ENCODE measurements at places on chromosomes 5 and 9. TPM values are rescaled to one million over a fixed set of nuclear protein-coding genes. Genes with fewer than 3 reads are reported as not detected.

DNA sequence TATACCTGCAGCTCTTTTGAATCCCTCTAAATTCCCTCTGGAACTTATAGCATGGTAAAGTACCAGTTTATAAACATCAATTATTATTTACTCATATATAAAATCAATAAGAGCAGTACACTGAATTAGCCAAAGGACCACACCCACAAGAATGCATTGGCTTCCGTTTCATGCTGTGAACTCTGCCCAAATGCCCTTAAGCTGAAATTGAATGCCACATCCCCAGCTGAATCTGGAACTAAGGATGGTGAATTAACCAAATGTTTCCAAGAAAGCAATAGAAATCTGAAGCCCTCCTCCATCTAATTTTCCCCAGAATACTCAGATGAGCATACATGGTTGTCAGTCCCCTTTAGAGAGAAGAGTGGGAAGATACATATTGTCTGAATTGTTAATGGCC, 436.4 kb upstream of the FTMT start:
- H3K36me3 ChIP-seq = no peaks in the 10 kb centered on the region
- H3K27me3 ChIP-seq = no peaks in the 10 kb centered on the region
- DNase-seq = no peak

DNA sequence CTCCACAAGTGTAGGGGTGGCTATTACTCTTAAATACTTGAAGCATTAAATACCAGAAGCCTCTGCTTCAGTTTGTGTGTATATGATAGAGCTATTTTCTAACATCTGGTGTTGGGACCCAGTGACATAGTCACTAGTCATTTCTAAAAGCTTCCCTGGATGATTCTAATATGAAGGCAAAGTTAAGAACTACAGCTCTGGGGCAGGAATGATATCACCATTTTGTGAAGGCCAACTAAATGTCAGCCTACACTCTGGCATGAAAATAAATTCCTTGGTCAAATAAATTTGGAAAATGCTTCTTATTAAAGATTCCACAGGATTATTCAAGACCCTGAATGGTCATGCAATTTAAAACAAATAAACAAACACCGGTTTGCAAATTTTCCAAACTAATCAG, 197.7 kb downstream of the PLK2 start:
- no peaks in the 10 kb centered on the region for H3K36me3 ChIP-seq
- H3K27ac ChIP-seq = no peak overlapping the region
- DNase-seq = no peak
- no peaks in the 10 kb centered on the region for H3K4me1 ChIP-seq

DNA sequence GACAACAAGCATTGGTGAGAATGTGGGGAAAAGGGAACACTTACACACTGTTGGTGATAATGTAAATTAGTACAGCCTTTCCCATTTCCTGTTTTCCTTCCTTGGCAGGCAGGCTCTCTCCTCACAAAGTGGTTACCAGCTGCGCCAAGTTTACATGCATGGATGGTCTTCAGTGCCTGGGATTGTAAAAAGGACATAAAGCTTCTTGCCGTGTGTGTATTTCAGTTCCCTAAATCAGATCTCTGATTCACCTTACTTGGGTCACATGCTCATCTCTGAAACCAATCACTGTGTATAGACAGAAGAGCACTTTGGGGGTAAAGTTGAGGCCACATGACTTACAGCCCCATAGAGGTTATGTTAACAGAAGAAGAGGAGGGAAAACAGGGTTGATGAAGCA, 92.8 kb downstream of the CAVIN4 start:
- no peak overlapping the region for H3K4me3 ChIP-seq
- no peak overlapping the region for H3K27ac ChIP-seq
- no peaks in the 10 kb centered on the region for H3K4me1 ChIP-seq
- H3K36me3 ChIP-seq = no peaks in the 10 kb centered on the region
- no peaks in the 10 kb centered on the region for H3K27me3 ChIP-seq

DNA sequence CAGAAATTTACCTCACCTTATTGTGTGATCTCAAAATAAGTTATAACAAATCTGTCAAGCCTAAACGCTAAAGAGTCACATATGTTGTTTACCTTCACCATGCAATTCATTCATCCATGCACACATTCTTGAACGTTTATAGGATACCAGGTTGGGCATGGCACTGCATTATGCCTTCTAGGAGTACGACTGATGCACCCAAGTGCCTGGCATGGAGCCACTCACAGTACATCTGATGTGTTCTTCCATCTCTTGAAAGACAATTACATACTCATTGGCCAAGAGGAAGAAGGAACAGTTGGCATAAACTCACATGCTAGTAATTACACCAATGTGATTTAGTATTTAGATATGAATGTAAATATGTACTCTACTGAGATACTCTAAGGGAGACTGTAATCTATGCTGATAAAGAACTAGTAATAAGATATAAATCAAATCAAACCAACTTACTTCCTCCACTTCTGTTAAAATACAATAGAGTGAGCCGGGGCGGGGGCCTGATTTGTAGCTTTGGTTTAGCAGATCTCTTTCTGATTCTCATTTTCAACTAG, 90.7 kb downstream of the LPAR1 start:
- no peak for DNase-seq
- no peak overlapping the region for H3K27ac ChIP-seq
- H3K4me1 ChIP-seq = peaks cover 10% of the 10 kb centered on the region
- H3K4me3 ChIP-seq = no peak overlapping the region

- H3K36me3 ChIP-seq = no peaks in the 10 kb centered on the region
- H3K4me1 ChIP-seq = peaks cover 9% of the 10 kb centered on the region
- no peak for DNase-seq
- no peaks in the 10 kb centered on the region for H3K27me3 ChIP-seq
Observed at GRCh38 chr5:115549154-115549553, 4.6 kb upstream of the FEM1C start.

DNA sequence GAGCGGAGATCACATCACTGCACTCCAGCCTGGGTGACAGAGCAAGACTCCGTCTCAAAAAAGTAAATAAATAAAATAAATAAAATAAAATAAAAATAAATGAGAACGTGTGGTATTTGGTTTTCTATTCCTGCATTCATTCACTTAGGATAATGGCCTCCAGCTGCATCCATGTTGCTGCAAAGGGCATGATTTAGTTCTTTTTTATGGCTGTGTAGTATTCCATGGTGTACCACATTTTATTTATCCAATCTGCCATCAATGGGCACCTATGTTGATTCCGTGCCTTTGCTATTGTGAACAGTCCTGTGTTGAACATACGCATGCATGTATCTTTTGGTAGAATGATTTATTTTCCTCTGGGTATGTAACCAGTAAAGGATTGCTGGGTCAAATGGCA, 8.8 kb upstream of the RASGEF1C start:
- no peaks in the 10 kb centered on the region for H3K4me1 ChIP-seq
- H3K4me3 ChIP-seq = no peak overlapping the region
- no peak for DNase-seq
- no peaks in the 10 kb centered on the region for H3K27me3 ChIP-seq
- no peaks in the 10 kb centered on the region for H3K36me3 ChIP-seq

DNA sequence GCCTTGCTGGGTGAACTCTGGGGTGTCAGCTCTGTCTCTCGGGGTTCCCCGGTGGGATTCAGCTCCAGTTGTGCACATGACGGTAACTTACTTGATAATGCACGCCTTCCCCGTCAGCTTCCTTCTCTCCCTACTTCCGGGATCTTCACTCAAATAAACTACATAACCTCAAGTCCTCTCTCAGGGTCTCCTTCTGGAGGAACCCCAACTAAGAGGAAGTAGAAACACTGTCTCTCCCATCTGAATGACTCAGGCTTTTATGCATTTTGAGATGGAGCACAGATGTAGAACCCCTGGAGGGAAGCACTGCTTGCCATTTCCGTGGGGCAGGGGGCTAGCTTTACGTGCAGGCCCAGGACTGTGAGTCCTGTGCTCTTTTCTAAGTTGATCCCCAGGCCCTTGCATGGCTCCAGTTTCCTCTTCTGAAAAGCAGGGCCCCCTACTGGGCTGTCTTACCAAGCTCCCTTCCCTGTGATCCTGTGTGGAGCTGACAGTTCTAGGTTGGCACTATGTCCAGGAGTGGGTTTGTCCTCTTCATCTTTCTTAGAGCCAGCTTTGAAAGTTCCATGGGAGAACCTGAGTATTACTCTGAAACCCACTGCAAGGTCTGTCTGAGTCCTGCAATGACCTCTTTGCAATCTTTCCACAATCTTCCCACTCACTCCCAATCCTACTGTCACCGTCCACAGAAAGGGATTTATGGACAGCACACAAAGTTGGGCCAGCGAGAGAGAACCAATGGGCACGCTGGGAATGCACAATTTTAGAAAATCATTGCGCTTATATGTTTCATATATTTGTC, 17.7 kb downstream of the S1PR3 start:
- no peaks in the 10 kb centered on the region for H3K27me3 ChIP-seq
- H3K36me3 ChIP-seq = no peaks in the 10 kb centered on the region
- no peak overlapping the region for H3K4me3 ChIP-seq

GRCh38 chr5:151125421-151125820, 32.2 kb downstream of the ANXA6 start:
- no peaks in the 10 kb centered on the region for H3K27me3 ChIP-seq
- no peaks in the 10 kb centered on the region for H3K4me1 ChIP-seq
- no peak overlapping the region for H3K4me3 ChIP-seq
- no peaks in the 10 kb centered on the region for H3K36me3 ChIP-seq

DNA sequence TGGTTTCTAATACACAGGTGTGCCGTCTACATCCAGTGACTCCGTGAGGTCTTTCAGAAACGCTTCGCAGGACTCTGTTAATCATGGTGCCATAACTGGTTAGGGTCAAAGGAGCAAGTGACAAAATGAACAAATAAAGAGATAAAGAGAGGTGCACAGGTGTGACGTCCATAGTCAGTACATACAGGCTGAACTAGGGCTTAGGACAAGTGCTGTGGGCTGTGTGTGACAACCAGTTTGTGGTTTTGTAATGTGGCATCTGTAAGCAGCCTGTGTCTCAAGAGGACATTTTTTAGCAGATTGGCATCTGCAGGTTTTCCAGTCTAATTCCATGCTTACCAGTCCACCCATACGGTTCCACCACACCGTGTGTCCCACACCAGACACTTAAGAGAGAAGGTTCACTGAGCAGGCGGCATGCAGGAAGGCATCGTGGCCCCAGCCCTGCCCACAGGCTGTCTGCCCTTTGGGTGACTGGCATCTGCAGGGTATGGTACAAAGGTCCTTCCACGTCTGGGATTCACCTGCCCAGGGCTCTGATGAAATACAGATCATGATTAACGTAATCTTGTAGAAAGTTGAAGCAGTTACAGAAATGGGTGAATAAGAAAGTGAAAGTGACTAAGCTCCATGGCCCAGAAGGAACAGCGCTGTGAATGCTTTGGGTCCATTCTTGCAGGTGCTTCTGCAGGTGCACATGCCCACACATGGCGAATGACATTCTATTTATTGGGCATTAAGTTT, 26.9 kb downstream of the SRD5A1 start:
- H3K4me3 ChIP-seq = no peak overlapping the region
- H3K27me3 ChIP-seq = no peaks in the 10 kb centered on the region
- peak; percentile 30 for DNase-seq
- H3K4me1 ChIP-seq = no peaks in the 10 kb centered on the region

The NEURL1B gene
- 168 TPM for total RNA-seq

The CTSV gene
- total RNA-seq = 6.3 TPM

The NEUROG1 gene
- total RNA-seq = not detected

The LIX1 gene
- total RNA-seq = 0.16 TPM

The ARL15 gene
- 42.2 TPM for total RNA-seq

The F12 gene
- 20.1 TPM for total RNA-seq

The OR13C3 gene
- total RNA-seq = not detected
